ENCODE measurements at places on chromosomes 16 and 17.

DNA sequence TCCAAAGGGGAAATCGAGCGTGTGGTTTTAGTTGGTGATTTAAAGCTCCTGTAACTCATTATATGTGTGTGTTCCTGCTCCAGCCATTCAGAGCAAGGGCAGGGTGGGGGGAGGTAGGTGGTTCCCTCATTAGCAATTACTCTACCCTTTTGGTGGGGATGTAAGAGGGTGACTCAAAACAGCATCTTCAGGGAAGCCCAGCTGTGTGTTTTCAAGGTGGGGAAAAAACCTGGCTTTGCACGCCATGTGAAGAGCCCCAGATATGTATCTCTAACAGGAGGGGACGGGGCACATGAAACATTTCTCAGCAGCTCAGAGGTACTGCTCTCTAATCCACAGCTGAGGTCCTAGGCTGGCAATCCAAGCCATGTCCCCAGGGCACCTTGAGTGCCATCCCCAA lies 241.3 kb upstream of the ZFHX3 start:
- DNase-seq, result no peak

GRCh38 chr16:63005356-63005755 lies 969.1 kb upstream of the CDH8 start:
- DNase-seq, result no peak

DNA sequence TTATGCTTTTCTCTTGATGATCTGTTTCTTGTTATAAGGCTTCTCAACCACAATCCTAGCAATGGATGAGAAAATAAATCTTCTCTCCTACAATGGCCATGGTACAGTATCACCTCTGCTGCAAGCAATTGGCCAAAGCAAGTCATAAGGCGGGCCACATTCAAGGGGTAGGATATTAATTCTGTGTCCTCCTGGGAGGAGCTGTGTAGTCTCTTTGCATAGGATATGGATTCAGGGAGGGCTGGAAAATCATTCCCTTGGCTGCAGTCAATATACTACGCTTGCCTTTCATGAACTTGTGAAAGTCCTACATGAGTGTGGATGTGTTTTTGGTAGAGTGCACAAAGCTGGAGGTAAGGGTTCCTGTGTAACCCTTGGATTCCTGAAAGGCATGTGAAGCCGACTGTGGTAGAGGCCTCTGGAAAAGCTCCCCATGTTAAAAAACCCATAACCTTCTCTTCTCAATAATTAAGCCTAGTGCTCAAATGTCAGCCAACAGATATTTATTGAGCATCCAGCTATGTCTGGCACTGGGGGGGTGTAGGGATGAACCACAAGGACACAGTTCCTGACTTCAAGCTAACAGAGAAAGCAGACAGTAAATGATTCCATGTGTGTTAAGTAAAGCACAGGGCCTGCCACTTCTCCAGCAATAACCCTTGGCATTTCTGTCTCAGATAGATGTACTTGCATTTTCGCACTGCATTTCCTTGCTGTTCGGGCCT lies 147.6 kb upstream of the HS3ST3A1 start:
- DNase-seq, result no peak

GRCh38 chr17:61704935-61705449 lies 114.0 kb upstream of the NACA2 start:
- no peak for DNase-seq

- no peak for DNase-seq
Observed at GRCh38 chr17:7440834-7441195, 1.5 kb downstream of the FGF11 start.

DNA sequence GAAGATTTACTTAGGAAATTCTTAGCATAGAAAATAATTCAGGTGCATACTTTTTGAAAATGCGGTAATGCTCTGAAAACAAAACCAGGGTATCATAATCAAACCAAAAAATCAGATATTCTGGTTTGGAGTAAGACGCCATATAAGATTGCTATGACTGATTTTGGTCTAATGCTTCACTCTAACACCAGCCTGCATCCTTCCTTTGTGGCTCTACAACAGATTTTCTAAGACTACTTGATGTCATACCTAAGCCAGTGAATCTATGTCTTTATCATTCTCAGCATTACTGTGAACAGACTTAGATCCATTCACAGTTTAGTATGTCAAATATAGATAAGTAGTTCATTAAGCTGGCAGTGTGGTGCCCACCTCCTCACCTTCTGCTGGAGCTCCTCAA lies 590 bp downstream of the KRT33B start:
- DNase-seq, result no peak

DNA sequence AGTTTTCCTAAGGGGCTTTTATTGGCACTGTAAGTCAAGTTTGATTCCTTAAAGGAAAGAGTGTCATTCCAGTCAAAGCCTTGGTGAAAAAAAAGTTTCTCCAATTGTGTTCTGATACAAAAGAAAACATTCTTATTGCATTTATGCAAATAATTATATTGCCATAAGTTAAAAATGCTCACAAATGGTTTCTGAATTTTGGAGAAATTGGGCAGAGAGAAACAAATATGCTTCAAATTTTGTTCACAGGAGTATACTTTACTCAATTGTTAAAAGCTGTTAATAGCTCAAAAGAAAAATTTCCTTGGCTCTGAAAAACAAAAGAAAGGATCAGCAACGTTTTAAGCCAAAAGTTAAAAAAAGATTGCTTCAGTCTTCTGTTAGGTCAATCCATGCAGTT lies 60.2 kb downstream of the PIGL start:
- no peak for DNase-seq

DNA sequence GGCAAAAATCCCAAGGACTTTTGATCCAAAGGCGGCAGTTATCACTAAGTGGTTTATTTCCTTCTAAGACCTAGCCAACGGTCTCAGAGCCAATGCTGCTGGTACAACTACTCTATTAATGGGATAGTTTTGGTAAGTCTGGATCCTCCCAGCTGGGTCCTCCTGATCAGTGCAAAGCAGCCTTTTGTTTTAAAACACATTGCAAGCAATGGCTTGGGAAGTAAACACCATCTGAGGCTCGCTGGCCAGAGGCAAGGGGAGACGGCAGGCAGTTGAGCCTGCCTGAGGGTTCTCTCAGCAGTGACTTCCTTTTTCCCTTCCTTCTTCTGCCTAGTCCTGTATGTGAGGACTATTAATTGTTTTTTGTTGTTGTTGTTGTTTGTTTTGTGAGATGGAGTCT lies 1.6 kb upstream of the SLC5A10 start:
- DNase-seq, result no peak

- no peak for DNase-seq
Observed at GRCh38 chr16:80587071-80587470, 46.3 kb downstream of the DYNLRB2 start.

- no peak for DNase-seq
Observed at GRCh38 chr16:73864868-73865267, 431.7 kb upstream of the PSMD7 start.

- no peak for DNase-seq
Observed at GRCh38 chr16:74560912-74561311, 46.0 kb downstream of the GLG1 start.

DNA sequence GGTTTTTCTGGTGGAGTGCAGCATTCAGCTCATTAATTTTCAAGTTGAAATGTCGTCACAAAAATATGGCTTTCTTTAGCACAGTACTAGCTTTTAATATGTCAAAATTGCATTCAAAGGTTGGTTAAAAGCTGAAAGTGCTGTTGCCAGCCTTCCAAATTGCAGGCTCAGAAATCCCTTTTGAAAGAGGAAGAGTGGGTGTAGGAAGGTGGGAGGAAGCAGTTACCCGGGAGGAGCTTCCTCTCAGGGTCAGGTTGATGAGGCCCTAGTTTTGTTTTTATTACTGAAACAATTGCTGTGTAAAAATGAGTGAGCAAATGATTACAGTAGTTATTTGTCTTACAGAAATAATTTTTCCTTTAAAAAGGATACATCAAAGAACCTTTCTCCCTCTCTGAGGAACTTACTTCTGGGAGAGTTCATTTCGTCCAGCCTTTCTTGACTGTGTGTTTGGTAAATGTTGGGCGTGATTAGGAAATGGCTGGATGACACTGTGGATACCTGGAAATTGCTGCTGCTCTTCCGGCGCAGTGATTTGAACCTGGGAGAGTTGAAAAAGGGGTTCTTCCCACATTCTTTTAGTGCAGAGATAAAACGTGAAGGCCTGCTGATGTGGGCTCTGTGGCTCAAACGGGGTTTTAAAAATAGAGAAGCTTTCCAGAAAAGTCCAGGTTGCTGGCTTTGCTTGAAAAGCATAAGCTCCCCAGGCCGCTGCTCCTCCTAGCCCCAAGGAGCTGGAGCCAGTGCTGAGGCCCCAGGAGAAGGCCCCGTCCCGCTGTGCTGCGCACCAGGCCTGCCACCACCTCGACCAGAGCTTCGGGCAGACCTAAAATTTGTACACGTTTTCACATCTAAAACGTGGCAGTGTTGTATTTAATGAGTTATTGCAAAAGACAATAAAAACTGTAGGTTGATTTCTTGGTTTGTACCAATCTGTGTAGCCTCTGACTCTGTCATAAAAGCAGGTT lies 41.7 kb downstream of the SEC14L1 start:
- no peak for DNase-seq

DNA sequence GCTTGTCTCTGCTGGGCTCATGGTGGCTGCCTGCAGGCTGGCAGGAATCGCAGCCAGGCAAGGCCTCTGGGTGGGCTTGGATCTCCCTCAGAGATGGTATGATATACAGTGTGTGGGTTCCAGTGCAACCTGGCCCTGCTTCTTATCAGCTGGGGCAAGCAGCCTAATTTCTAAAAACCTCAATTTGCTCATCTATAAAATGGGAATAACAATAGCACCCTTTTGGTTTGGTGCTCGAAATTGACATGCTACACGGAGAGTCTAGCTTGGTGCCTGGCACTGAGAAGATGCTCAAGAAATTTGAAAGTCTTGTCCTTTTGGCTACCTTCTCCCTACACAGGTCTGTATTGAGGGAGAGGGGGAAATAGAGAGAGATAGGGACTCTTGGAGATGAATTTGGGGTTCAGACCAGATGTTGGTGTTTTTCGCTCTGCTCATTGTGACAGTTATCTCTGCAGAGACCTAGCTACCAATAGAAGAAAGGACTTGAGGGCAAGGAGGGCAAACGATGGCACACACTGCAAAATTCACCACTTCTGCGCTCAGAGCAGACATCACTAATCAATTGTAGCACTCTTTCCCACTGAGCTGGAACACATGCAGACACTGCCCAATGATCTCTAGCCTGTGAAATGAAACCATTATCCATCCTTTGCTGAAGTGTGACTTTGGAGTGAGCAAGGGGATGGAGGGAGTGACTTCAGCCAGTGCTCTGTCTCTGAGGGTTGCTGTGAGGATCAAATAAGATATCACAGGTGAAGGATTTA lies 15.6 kb downstream of the BEAN1 start:
- no peak for DNase-seq

GRCh38 chr16:85025781-85026653 lies 1.6 kb upstream of the KIAA0513 start:
- no peak for DNase-seq

- DNase-seq, result no peak
Observed at GRCh38 chr17:10623737-10624338, 33.3 kb downstream of the MYH3 start.

GRCh38 chr17:19533036-19533717 lies 477 bp upstream of the SLC47A1 start:
- DNase-seq, result no peak

- DNase-seq, result no peak
Observed at GRCh38 chr17:45223539-45224528, 2.1 kb downstream of the FMNL1 start.

DNA sequence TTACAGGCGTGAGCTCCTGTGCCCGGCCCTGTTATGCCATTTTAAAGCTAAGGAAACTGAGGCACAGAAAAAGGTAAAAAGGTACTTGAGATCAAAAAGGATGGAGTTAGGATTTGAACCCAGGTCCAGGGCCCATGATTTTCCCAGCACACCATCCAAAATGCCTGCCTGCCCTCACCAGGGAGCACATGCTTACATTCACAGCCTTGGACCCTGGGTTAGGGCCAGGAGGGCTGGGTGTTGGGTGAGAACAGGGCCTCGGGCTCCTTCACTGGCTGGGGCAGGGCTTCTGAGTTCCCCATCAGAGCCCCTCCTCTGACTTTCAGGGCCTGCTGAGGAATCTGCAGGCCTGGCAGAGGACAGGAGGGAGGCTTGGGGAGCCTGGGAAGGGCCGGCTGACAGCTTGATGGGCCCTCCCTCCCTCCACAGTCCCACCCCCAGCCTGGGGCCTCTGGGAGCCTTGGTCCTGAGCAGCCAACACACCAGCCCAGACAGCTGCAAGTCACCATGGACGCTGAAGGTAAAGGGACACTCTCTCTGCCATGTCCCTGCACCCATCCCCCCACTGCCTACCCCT lies at the start of gene QPRT:
QPRT (plus strand) TSS at position 490 of the 577 bp plus-strand sequence; CDS start at position 508, 18 bp downstream.
- peak; percentile 57 for DNase-seq
